Nucleus accumbens (tissue), 56 donors: ENCODE measurements at places on chromosomes 4 and X.

DNA sequence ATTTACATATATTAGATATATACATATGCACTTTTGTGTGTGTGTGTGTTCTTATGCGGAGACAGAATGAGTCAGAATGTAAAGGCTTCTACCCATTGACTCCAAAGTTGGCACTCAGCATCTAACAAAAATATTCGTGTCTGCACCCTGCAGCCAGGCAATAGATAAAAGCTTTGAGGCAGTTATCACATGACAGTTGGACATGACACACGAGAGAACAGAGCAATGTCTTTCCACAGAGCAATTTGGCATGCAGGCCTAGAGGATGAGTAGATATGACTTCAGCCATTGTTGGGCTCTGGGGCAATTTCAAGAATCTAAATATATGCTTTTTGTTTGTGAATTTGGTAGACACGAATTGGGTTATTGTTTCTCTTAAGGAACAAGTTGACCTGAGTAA lies 391.2 kb downstream of the SLITRK2 start:
- no peak for DNase-seq

- DNase-seq, result no peak
Observed at GRCh38 chr4:5992171-5992827, 25.9 kb downstream of the C4orf50 start.

DNA sequence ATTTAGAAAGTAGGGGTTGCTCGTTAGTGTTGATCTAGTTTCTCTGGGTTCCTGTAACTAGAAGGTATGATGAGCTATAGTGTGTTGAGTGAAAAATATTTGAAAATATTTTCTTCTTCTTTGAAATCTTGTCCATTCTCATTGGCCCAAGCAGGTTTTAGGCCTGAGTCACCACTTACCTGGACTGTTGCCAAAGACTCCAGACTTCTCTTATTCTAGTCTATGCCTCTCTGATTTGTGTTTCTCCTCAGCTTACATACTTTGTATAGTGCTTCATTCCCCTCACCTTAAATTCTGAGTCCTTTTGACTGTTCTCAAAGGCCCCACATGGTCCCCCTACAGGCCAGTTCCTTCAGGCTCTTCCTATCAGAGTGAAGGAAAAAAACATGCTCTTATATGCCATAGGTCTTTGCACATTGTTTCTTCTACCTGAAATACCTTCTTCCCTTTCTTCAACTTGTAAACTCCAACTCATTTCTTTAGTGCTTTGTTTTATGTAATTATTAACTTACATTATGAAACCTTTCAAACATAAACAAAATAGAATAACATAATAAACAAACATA lies 258.2 kb downstream of the PPP1R2C start:
- DNase-seq, result no peak

GRCh38 chrX:41737065-41737464 lies 13.1 kb downstream of the GPR82 start:
- DNase-seq, result no peak

- no peak for DNase-seq
Observed at GRCh38 chr4:147794314-147794680, 62.4 kb downstream of the ARHGAP10 start.

DNA sequence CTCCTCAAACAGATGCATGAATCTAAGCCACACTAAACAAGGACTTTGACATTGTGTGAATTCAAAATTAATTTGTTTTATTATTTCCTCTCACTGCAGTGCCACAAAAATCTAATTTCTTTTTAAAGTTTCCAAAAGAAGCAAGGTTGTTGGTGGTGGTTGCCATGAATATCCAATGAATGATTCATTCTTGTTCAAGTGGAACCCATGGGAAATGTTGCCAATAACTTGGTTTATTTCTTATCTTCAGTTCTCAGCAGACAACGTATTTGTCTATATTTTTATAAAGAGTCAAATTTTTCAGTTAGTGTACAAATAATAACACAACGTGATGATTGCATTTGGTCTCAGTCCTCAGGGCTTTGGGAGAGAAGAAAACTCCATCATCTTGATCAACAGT lies 309.4 kb upstream of the NOCT start:
- DNase-seq, result no peak

DNA sequence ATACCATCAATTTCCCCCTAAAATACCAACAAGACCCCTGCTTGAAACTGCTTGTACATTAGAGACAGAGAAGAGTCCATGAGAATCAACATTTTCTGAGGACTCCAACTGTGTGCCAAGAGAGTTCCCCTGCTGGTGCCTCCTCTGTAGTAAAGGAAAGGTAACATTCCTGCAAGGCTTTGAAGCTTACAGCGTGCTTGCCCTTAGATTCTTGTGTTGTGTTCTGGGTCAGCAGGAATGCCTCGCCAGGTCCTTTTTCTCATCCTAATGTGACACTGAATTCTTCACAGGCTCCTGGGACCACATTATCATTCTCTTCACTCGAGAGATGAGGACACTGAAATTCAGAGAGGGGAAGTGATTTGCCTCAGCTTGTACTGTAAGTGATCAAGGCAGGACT lies 9.7 kb upstream of the EOLA2 start:
- DNase-seq, result no peak

GRCh38 chr4:166498546-166498945 lies 625.5 kb downstream of the TLL1 start:
- no peak for DNase-seq

GRCh38 chr4:23476515-23477090 lies 413.2 kb downstream of the PPARGC1A start:
- no peak for DNase-seq

DNA sequence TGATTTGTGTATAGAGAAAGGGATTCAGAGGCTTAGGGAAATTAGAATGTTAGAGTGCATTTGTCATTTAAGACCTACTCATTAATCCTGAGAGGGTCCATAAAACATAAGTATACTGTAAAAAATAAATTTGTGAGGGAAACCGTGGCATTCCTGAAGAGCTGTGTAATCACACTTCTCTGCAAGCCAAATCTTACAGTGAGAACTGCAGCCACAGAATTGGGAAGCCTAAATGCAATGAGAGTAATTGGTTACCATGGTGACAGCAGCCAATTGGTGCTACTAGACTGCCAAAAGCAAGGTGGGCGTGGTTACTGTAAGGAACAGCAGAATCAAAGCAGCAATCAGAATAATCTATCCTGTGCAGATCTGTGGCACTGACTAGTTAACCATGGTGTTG lies 345.2 kb upstream of the GRID2 start:
- DNase-seq, result peak; percentile 14

DNA sequence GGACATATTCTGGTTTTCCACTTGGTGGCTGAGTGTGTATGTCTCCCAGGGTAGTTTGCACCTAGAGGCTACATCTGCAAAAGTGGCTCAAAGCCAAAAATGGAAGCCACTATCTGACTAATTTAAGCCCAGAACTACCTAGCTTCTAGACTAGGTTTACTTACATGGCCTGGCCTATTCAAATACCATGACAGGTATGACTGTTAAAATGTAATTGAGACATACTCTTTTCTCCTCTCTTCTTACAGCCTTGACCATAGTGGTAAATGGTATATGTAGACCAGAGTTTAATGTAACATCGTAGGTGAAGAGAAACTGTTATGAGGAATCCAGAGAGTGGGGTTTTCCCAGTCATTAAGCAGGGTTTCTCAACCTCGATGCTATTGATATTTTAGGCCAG lies 2.6 kb upstream of the TRPC5 start:
- no peak for DNase-seq

DNA sequence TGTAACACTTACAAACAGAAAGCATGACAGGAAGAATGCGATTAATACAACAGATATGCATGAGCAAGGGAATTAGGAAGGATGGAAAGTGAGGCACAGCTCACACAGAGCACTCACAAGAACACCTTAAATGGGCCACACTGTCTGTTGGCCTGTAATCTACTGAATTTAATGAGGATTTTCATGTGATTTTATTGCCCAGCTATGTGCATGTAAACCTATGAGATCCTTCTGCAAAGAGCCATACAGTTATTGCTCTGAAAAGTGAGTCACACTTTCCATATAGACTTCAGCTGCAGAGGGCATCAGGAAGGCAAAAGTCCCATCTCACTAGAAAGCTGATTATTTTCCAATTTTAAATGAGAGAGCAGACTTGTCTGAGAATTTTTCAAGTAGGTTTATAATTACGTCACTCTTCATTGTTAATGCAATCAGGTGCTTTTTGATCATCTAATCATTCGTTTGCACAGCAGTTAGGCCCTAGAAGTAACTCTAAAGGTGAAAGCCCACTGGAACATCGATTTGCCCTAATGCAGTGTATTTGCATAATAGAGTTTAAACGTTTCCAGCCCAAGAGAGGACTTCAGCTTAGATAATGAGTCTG lies 832.7 kb upstream of the INTU start:
- DNase-seq, result no peak

DNA sequence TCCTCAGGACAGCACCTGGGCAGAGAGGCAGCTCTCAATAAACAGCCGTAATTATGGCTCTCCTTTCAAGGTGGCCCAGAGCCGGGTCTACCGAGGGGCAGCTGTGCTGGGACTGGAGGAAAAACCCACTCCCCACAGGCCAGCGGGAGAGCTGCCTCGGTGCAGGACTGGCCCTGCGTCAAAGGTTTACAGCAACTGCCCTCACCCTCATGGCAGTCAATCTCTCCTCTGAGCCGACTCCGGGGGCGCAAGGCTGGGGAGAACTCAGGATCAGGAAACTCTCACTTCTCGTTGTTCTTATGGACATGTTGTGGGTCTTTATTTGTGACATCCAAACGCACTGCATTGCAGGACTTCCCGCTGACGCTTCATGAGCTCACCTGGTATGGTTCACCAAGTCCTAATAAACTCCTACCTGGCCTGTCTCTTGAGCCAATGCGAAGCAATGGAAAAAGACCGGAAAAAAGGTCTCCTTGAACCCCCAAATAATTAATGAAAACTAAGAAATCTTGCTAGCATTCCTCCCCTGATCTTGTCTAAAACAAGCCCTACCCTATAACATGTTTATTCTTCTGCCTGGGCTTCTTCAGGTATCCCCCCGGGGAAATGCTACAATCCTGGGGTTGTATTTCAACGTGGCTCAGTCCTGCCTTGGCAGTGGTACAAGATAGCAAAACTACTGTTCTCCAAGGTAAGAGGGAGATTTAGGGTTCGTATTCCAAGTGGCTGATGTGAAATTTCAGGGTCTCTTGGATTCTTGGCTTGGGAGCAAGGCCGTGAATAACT lies 50.1 kb upstream of the CDKN2AIP start:
- no peak for DNase-seq

- no peak for DNase-seq
Observed at GRCh38 chrX:9114245-9114644, 80.3 kb upstream of the FAM9B start.

- DNase-seq, result no peak
Observed at GRCh38 chrX:138026211-138026610, 460.3 kb downstream of the ZIC3 start.

- DNase-seq, result peak; percentile 0
Observed at GRCh38 chrX:47313056-47313455, 57.3 kb upstream of the ZNF157 start.

- no peak for DNase-seq
Observed at GRCh38 chr4:10100734-10101216, 15.8 kb downstream of the WDR1 start.

DNA sequence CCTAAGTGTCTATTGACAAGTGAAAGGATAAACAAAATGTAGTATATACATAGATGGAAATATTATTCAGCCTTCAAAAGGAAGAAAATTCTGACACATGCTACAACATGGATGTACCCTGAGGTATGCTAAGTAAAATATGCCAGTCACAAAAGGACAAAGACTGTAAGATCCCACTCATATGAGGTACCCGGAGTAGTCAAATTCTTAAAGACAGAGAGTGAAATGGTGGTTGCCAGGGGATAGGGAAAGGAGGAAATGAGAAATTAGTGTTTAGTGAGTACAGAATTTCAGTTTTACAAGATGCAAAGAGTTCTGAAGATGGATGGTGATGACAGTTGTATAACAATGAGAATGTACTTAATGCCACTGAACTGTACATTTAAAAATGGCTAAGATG lies 102.3 kb upstream of the NAP1L5 start:
- no peak for DNase-seq
